ENCODE measurements at places on chromosomes 6 and 20. TPM values are rescaled to one million over a fixed set of nuclear protein-coding genes. Genes with fewer than 3 reads are reported as not detected.

- H3K4me3 ChIP-seq = no peak overlapping the region
- DNase-seq = no peak
- H3K27me3 ChIP-seq = peaks cover 12% of the 10 kb centered on the region
- H3K36me3 ChIP-seq = no peaks in the 10 kb centered on the region
- H3K4me1 ChIP-seq = no peaks in the 10 kb centered on the region
- no peak overlapping the region for H3K27ac ChIP-seq
These were observed 30.4 kb upstream of the MRAP2 start for GRCh38 chr6:84003131-84003530.

DNA sequence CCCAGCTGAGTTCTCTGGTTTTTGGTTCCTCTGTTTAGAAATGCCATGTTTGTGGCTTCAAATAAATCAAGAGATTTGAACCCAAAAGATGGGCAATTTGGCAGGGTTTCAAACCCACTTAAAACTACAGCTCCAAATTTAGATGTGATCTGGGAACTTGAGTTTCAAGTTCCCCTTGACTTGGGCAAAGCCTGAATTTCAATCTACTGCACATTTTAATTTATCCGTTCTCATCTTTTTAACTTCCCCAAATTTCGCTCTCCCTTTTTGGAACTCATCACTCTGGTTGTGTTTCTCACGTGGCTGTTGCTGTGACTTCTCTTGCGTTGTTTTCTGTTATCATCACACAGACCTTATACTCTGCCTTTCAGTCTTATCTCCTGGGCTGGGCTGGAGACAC, 230.9 kb downstream of the CDC5L start:
- no peak for DNase-seq
- H3K4me3 ChIP-seq = no peak overlapping the region
- no peaks in the 10 kb centered on the region for H3K36me3 ChIP-seq
- H3K27me3 ChIP-seq = peaks cover 5% of the 10 kb centered on the region
- H3K27ac ChIP-seq = no peak overlapping the region
- H3K4me1 ChIP-seq = peaks cover 3% of the 10 kb centered on the region

DNA sequence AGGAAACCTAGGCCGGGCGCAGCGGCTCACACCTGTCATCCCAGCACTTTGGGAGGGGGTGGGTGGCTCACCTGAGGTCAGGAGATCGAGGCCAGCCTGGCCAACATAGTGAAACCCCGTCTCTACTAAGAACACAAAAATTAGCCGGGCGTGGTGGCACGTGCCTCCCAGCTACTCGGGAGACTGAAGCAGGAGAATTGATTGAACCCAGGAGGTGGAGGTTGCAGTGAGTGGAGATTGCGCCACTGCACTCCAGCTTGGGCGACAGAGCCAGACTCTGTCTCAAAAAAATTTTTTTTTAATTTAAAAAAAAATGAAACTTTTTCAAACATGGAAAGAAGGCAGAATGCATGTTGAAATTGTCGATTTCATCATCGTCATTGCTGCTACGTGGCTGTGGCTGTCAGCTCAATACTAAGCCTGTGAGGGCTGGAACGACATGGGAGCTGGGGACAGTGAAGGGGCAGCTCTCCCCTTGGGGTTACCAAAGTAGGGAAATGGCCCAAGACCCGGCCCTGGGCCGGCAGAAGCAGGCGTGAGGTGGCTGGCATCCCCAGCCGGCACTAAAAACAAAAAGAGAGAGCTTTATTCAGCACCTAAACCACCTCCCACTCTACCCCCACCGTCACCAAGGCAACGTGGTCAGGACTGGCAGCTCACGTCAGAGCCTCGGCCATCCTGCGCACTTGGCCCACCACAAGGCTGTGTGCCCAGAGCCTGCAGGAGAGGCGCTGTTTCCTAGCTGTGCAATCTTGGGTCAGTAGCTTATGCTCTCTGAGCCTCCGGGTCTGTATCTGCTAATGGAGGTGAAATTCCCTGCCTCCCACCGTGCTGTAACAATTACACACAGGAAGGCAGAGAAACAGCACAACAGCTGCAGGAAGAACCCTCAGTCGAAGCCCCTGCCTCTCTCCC, 30.8 kb downstream of the AGPAT4 start:
- no peak overlapping the region for H3K27ac ChIP-seq
- no peaks in the 10 kb centered on the region for H3K27me3 ChIP-seq
- peaks cover 14% of the 10 kb centered on the region for H3K36me3 ChIP-seq
- no peak overlapping the region for H3K4me3 ChIP-seq
- H3K4me1 ChIP-seq = peaks cover 10% of the 10 kb centered on the region

- DNase-seq = no peak
- no peaks in the 10 kb centered on the region for H3K4me1 ChIP-seq
These were observed 129.2 kb upstream of the SNX9 start for GRCh38 chr6:157693867-157694266.

The MYLK2 gene
- 0.51 TPM for total RNA-seq

The PPP1R16B gene
- 109 TPM for total RNA-seq

The TFAP2D gene
- not detected for total RNA-seq

The BCAS1 gene
- not detected for total RNA-seq

GRCh38 chr6:85058806-85059205, 294.4 kb upstream of the TBX18 start:
- H3K27me3 ChIP-seq = no peaks in the 10 kb centered on the region
- no peak for DNase-seq
- no peak overlapping the region for H3K4me3 ChIP-seq
- no peaks in the 10 kb centered on the region for H3K4me1 ChIP-seq
- H3K27ac ChIP-seq = no peak overlapping the region

DNA sequence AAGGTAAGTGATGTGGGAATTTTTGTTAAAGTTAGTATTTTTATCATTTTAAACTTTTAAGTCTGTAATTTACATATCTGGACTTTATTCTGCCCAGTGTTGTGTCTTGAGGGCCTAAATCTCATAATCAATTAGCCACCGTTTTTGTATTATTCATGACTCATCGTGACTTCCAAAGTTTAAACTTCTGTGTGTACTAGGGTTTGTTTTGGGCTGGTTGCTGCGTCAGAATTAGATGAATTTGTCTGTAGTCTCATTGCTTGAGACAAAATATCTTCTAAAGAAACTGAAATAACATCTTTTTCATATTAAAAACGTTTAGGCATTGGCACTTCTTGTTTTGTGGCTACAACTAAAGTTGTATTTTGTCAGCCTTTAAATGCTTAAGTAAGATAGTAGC, 41.3 kb downstream of the CDYL start:
- no peak for DNase-seq
- H3K4me3 ChIP-seq = no peak overlapping the region
- peaks cover 5% of the 10 kb centered on the region for H3K36me3 ChIP-seq
- no peak overlapping the region for H3K27ac ChIP-seq

The DUSP15 gene
- not detected for total RNA-seq

The LY6G6C gene
- total RNA-seq = not detected

DNA sequence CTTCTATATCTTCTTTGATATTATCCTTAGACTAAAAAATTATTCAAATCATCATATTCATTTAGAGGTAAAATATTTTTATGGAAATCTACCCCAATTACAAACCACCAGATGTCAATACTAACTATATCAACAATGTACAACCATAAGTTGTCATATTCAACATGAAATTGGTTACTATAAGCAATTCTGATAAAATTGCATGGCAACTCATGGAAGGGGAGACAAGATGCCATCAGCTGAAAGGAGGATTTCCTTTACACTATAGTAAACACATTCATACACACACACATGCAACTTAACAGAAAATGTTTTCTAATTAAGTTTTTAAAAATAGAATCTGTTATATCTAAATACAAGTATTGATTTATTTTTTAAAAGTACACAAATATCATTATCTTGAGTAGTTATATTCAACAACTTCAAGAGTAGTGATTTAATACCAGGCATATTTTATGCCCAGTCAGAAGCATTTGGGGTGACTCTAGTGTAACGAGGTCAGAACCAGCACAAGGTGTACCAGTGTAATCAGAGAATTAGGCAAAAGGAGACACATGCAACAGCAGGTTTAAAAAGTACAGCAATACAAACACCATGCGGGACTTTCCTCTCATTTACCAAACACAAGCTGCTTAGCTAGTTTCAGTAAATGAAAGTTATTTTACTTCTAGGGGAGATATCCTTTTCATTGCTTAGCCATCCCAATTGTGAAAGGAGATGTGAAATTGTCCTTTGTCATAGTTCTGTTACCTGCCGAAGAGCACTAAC, 1.0 kb downstream of the FILIP1 start:
- H3K4me3 ChIP-seq = no peak overlapping the region
- H3K27ac ChIP-seq = no peak overlapping the region
- peaks cover 58% of the 10 kb centered on the region for H3K27me3 ChIP-seq
- H3K4me1 ChIP-seq = peaks cover 16% of the 10 kb centered on the region
- H3K36me3 ChIP-seq = no peaks in the 10 kb centered on the region

- H3K4me3 ChIP-seq = no peak overlapping the region
- H3K4me1 ChIP-seq = peaks cover 8% of the 10 kb centered on the region
- peak overlapping the region; percentile 88 for H3K27ac ChIP-seq
- DNase-seq = no peak
These were observed 542 bp downstream of the USP49 start for GRCh38 chr6:41894366-41895299.

DNA sequence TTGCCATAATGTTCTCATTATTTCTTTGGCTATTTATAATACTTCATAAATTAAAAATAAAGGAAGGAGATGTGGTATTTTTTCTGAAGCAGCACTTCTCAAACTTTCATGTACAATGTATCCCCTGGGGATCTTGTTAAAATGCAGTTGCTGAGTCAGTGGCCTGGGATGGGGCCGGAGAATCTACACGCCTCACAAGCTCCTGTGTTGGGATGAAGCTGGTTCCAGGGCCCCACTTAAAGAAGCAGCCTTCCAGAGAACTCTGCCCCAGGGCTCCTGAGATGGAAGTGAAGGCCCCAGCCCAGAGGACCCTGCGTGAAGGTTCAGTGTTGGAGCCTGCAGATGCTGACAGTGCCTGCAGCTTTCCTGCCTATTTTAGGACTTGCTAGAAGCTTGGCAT, 40.1 kb upstream of the SLC23A2 start:
- no peak overlapping the region for H3K27ac ChIP-seq
- no peak overlapping the region for H3K4me3 ChIP-seq

The BMP7 gene
- not detected for total RNA-seq

The HLA-DRB1 gene
- 27.2 TPM for total RNA-seq

DNA sequence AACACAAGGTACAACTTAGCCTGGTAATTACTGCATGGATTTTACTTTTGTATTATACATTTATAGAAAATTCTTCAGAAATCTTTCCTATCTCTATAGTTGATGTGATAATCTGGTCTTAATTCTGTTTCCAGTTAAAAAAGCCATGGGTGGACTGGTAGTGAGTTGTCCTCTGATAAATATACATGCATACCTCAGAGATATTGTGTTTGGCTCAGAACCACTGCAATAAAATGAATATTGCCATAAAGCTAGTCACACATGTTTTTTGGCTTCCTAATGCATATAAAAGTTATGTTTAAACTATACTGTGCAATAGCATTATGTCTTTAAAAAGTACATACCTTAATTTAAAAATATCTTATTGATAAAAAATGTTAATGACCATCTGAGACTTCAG, 708.6 kb upstream of the MARCKS start:
- no peaks in the 10 kb centered on the region for H3K36me3 ChIP-seq
- H3K27ac ChIP-seq = no peak overlapping the region
- no peaks in the 10 kb centered on the region for H3K4me1 ChIP-seq
- no peaks in the 10 kb centered on the region for H3K27me3 ChIP-seq
- no peak for DNase-seq
- no peak overlapping the region for H3K4me3 ChIP-seq

- no peaks in the 10 kb centered on the region for H3K36me3 ChIP-seq
- no peaks in the 10 kb centered on the region for H3K4me1 ChIP-seq
- no peak overlapping the region for H3K4me3 ChIP-seq
- DNase-seq = no peak
These were observed 46.1 kb downstream of the MYO6 start for GRCh38 chr6:75794954-75795739.

The THBD gene
- total RNA-seq = not detected

GRCh38 chr6:156998794-156999330, 221.7 kb downstream of the ARID1B start:
- no peak for DNase-seq
- no peak overlapping the region for H3K27ac ChIP-seq
- no peak overlapping the region for H3K4me3 ChIP-seq
- peaks cover 3% of the 10 kb centered on the region for H3K36me3 ChIP-seq

GRCh38 chr6:107717781-107718180, 106.3 kb downstream of the SCML4 start:
- H3K4me1 ChIP-seq = peaks cover 39% of the 10 kb centered on the region
- no peak overlapping the region for H3K27ac ChIP-seq
- no peak for DNase-seq
- H3K36me3 ChIP-seq = peaks cover 10% of the 10 kb centered on the region
- H3K4me3 ChIP-seq = no peak overlapping the region
- H3K27me3 ChIP-seq = peaks cover 12% of the 10 kb centered on the region

- no peak for DNase-seq
- H3K4me1 ChIP-seq = no peaks in the 10 kb centered on the region
- no peaks in the 10 kb centered on the region for H3K27me3 ChIP-seq
- H3K36me3 ChIP-seq = peaks cover 12% of the 10 kb centered on the region
- no peak overlapping the region for H3K27ac ChIP-seq
These were observed 13.0 kb downstream of the ATRN start for GRCh38 chr20:3483784-3484183.

Measured in activated T-helper 2 cell treated with anti-CD3 and anti-CD28 coated beads, Interferon-gamma antibody, Interleukin-2, Interleukin-4, amounts not matched to agents 10 μg/mL and 5 μg/mL and 100 μg/mL, durations not matched to agents 14 hours and 24 hours and 36 hours (primary cell).